ENCODE measurements at places on chromosomes 13 and 19. TPM values are rescaled to one million over a fixed set of nuclear protein-coding genes. Genes with fewer than 3 reads are reported as not detected.

Gene PRKCG
- polyA plus RNA-seq: 0.43 TPM

Gene C13orf42
- 0.26 TPM for polyA plus RNA-seq

Gene IL17D
- 8.5 TPM for polyA plus RNA-seq

Gene FBXO27
- polyA plus RNA-seq: 7.1 TPM

Gene SLC1A6
- 0.46 TPM for polyA plus RNA-seq

Gene CD22
- polyA plus RNA-seq: 16.5 TPM

Gene FGF14
- polyA plus RNA-seq: 0.56 TPM

Gene MYPOP
- polyA plus RNA-seq: 4.8 TPM

Gene TICAM1
- 4.7 TPM for polyA plus RNA-seq

- no peak for DNase-seq
Observed at GRCh38 chr19:6048348-6048747, 62.0 kb downstream of the RFX2 start.

GRCh38 chr13:32225481-32225931, 89.7 kb downstream of the ZAR1L start:
- DNase-seq: no peak

DNA sequence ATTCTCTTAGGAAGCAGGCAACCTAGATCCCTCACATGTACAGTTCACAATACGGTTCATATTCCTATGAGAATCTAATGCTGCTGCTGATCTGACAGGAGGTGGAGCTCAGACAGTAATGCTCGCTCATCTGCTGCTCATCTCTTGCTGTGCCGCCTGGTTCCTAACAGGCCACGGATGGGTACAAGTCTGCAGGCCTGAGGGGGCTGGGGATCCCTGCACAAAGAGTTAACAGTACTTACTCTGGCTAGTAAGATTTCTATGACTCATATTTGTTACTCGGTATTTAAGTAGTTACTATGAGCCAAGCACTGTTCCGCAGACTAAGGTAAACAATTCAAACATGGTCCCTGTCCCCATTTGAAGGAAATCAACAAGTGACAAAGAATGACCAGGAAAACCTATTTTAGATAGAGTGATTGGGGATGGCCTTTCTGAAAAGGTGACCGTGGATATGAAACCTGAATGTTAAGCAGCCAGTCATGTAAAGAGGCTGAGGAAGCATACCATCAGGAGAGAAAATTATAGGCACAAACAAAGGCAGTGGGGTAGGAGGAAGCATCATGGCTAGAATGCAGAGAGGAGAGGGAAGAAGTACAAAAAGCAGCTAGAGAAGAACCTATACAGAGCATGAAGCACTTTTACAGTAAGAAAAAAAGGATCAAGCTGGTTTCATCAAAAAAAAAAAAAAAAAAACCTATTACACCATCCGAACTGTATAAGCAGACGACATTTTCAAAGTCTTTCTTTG, 20.6 kb upstream of the WBP4 start:
- no peak for DNase-seq

- no peak for DNase-seq
Observed at GRCh38 chr13:48851707-48852106, 124.0 kb upstream of the FNDC3A start.

DNA sequence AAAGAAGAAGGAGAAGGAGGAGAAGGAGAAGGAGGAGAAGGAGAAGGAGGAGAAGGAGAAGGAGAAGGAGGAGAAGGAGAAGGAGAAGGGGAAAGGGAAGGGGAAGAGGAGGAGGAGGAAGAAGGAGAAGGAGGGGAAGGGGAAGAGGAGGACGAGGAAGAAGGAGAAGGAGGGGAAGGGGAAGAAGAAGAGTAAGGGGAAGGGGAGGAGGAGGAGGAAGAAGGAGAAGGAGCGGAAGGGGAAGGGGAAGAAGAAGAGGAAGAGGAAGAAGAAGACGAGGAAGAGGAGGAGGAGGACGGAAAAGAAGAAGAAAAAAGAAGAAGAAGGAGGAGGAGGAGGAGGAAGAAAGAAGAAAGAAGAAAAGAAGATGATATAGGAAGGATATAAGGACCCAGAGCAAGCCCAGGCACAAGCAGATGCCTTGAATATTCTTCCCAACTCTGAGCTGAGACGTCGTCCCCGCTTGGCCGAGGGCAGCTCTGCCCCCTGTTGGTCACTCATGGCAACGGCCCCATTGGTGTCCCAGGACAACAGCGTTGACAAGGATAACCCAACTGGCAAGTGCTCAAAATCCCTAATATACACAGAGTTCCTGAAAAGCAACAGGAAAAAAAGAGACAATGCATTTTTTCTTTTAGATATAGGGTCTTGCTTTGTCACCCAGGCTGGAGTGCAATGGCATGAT, 30.6 kb upstream of the IGSF23 start:
- DNase-seq: no peak

- DNase-seq: no peak
Observed at GRCh38 chr13:101785858-101786257, 333.4 kb downstream of the ITGBL1 start.

- no peak for DNase-seq
Observed at GRCh38 chr19:14339741-14340140, 41.5 kb upstream of the ADGRE5 start.

- no peak for DNase-seq
Observed at GRCh38 chr13:44746690-44747089, 170.6 kb upstream of the TSC22D1 start.

DNA sequence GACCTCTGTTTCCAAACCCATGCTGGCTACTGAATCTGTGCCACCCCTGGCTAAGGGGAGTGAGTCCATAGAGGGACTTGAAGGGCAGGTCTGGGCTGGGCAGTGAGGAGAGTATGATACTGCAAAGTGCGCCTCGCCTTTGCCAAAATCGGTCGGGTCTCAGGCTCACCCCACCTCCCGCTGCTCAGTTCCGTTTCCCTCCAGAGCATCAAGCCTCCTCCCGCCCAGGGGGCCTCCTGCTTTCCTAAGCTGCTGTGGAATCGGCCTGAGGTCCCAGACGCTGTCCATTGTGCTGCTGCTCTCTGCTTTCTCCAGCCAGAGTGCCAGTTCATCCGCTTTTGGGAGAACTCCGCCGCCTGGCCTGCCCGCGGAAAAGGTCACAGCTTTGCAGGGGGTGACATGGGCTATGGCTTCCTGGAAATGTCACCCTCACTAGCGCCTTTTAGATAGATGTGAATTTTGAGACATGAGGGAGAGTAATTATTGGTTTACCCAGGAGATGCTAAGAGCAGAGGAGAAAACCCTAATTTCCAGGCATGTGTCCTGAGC, 1418.4 kb downstream of the UQCRFS1 start:
- DNase-seq: no peak

DNA sequence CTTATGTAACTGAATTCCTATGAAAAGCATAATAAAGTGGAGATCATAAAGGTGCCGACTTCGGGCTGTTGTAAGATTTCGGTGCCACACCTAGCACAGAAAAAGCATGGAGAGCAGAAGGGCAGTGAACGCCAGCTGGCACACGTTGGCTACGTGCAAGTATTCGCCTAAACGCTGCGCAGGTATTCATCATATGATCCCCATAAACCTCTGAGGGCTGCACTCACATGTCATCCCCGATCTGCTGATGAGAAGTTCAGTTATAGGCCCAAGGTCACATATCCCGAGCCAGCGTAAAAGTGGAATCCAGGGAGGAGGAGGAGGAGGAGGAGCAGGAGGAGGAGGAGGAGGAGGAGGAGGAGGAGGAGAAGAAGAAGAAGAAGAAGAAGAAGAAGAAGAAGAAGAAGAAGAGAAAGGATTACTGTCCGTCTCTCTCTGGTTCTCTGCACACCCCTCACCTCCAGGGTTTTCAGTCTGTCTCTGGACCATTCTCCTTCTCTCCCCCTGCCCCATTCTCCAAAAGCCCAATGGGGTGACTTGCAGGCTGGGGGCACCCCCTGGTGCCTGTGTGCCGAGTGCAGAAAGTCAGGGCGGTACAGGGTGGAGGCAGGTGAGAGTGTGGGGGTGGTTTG, 18.6 kb upstream of the CYP2S1 start:
- DNase-seq: no peak

- DNase-seq: no peak
Observed at GRCh38 chr13:26053418-26053980, 1.7 kb upstream of the SHISA2 start.

- DNase-seq: peak; percentile 76
Observed at GRCh38 chr13:60838581-60838980, 441.6 kb downstream of the TDRD3 start.

- DNase-seq: no peak
Observed at GRCh38 chr19:4352701-4353121, 9.3 kb downstream of the MPND start.

DNA sequence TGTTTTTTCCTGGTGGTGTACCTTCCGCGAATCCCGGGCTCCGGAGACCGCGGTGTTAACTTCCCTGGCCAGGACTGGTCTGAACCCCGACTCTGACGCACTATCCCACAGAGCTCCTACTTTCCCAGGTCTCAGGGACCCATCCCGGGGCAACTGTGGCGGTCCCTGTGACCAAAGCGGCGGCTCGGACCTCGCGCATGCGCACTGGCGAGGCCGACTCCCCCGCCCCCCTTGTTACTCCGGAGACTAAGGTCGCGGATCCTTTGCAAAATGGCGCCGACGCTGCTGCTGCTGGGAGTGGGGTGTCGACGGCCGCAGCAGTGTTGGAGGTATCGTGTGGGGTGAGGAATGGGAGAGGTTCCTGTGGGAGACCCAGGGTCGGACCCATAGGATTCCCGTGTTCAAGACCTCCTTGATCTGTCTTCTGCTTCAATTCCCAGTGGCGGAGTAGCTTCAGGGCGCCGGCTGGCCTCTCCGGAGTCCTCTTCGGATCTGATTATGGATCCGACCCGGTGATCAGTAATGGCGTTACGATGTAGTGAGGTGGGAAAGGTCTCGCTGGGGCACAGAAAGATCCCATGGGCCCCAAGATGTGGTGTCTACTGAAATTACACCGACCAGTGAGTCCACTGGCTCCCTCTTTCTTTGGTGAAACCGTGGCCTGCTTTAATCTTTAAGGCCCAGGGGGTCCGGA, 66.6 kb upstream of the ZNF527 start:
- DNase-seq: no peak

DNA sequence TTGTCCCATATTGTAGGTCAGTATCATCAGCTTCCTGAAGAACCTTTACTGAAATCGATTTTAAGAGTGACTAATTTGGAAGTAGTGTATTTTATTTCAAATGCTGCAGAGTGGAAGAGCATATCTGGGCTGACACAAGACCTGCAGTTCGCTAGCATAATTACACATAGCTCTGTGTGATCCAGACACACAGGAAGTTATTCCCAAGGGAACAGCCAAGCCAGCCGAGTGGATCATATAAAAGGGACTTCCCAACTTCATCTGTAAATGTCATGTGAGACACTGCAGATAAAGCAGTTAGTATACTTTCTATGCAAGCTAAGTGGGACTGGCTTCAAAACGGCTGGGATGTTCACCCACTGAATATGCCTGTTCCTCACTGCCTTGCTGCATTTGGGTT, 760.4 kb downstream of the SLITRK1 start:
- no peak for DNase-seq

DNA sequence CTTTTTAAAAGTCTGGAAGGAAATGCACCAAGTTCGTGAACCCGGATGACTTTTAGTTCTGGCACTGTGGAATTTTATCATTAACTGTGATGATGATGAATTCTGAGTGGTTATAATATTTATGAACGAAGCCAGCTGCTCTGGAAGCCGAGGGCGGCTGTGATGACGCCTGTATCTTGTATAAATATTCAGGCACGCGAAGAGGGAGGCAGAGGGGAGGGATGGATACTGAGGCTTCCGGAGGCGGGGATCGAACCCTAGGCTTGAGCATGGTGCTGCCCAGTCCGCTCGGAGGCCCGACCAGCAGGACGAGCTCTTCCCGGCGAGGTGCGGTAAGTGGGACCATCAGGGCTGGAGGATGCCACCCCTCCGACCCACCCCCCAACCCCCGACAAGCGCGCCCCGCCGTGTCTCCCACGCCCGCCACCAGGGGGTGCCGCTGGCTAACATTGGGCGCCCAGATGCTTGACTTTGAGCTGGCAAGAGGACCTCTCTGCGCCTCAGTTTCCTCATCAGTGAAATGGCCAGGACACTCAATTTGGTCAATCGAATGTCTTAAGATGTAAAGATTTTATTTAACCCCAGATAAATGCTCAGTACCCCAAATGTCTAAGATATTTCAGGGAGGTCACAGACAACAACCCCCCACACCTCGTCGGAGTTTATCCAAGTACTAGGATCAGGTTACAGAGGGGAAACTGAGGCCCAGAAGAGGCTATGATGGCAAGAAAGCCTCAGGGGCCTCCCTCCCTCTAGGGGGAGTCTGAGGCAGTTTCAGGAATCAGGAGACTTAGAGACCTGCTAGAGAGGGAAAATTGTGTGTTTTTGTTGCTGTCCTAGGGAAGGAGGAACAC, 4.5 kb upstream of the RAB3A start:
- DNase-seq: no peak

DNA sequence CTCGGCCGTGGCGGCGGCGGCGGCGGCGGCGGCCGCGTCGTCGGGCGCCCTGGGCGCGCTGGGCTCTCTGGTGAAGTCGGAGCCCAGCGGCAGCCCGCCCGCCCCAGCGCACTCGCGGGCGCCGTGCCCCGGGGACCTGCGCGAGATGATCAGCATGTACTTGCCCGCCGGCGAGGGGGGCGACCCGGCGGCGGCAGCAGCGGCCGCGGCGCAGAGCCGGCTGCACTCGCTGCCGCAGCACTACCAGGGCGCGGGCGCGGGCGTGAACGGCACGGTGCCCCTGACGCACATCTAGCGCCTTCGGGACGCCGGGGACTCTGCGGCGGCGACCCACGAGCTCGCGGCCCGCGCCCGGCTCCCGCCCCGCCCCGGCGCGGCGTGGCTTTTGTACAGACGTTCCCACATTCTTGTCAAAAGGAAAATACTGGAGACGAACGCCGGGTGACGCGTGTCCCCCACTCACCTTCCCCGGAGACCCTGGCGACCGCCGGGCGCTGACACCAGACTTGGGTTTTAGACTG, 1.7 kb downstream of the SOX1 start:
- no peak for DNase-seq

DNA sequence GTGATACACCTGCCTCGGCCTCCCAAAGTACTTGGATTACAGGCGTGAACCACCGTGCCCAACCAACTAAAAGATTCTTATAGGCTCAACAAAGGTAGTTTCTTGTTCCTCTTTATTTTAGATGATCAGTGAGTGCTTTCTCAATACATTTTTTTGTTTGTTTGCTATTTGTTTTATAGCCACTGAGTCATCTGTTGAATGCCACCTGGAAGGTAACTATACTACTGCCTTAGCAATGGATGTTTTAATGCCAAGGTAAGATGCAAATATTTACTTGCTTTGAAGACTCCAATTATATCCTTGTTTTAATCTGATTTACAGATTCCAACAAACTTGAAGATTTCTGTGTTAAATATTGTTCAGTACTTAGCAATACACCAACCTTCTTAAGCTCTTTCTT, 2807.4 kb upstream of the PCDH20 start:
- no peak for DNase-seq

- DNase-seq: no peak
Observed at GRCh38 chr13:33206425-33206824, 79.1 kb downstream of the STARD13 start.

GRCh38 chr19:55460670-55461258, 678 bp downstream of the ISOC2 start:
- DNase-seq: no peak

GRCh38 chr19:41195675-41196497, 2.9 kb downstream of the CYP2S1 start:
- DNase-seq: no peak

- DNase-seq: no peak
Observed at GRCh38 chr19:4477034-4477801, 5.1 kb downstream of the HDGFL2 start.
